Neural progenitor cell (in vitro differentiated cells): ENCODE measurements at places on chromosomes 11 and 22.
A peak's percentile ranks its signal among the peaks of the same experiment; 100 is the strongest.

DNA sequence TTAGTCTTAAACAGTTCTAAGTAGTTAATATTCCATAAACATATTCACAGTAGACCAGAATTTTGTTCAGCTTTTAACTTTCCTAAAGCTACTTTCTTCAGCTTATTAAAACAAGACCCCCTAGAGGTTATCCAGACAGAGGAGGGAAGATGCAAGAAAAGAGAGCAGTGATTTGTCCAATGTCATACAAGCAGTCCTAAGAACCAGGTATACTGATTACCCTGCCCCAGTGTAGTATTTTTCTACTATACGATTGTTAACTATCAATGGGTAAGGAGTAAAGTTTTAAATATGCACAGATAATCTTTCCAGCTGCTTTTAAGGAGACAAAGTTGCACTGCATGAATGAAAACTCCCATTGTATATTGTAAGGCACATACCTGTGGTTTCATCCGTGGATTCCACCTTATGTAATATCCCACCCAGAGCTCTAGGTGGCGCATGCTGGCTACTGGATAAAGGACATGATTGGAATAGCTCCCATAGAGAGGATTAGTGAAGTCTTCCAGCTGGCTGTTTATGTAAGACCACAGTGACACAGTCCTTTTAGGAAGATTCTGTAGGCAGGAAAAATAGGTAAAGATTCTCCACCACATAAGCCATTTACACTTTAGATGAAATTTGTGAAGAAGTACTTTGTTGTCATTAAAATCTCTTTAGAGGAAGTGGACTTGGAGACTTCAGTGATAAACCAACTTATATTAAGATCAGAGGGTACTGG is 45.6 kb downstream of the CEP57 start:
- peak; percentile 88 for DNase-seq

- no peak for DNase-seq
Measured at GRCh38 chr22:46069521-46070214, 80.7 kb upstream of the PPARA start.

GRCh38 chr22:31830721-31831070 is 76.9 kb downstream of the DEPDC5 start:
- DNase-seq: no peak

DNA sequence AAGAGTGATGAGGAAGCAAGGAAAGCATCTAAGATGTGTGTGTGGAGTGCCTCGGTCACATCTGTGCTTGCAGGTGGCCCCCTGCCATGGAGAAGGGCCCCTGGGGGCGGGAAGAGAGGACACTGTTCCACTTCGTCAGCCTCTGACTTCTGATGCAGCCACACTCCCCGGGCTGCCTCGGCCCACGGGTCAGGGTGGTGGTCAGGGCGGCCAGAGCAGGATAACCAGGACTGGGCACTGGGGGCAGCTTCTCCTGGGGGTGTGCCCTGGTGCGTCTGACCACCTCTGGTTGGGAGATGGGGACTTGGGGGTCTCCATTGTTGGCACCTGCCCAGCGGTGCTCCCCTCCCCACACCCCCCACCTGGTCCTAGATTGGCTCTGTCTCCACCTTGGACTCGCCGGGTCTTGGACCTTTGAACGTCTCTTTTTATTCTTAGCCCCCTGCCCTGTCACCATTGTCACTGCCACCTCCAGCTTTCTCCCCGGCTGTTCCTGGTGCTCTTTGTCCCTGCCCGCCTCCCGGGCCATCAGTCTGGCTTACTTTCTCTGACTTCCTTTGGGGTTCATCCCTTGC is 114.4 kb downstream of the KIAA1671 start:
- no peak for DNase-seq

- DNase-seq: no peak
Measured at GRCh38 chr11:74169738-74170458, 904 bp downstream of the C2CD3 start.

DNA sequence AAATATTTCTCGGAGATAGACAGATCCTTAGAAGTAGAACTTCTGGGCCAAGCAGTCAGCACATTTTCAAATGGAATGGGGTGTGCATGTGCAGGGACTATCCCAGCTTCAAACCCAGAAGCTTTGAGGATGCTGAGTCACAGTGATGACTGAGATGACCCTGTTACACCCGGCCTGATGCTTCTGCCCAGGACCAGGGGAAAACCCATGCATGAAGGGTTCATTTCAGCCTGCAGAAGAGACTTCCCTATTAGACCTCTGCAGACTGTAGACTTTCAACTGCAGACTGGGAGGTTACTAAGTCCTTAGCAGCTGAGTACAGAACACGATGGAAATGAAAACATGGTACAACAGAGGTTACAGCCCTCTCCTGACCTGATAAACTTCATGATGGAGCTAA is 3.6 kb upstream of the OR2AT4 start:
- DNase-seq: no peak

DNA sequence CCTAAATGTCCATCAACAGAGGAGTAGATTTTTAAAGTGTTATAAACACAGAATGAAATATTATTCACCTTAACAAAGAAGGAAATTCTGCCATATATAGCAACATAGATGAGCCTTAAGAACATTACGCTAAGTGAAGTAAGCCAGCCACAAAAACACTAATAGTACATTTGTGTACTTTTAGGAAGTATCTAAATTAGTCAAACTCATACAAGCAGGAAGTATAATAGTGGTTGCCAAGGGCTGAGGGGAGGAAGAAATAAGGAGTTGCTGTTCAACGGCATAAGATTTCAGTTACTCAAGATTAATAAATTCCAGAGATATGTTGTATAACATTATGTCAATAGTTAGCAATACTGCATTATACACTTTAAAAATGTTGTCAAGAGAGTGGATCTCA is 181.7 kb upstream of the ZC3H12C start:
- no peak for DNase-seq
